ENCODE measurements at places on chromosomes 12 and 14.

DNA sequence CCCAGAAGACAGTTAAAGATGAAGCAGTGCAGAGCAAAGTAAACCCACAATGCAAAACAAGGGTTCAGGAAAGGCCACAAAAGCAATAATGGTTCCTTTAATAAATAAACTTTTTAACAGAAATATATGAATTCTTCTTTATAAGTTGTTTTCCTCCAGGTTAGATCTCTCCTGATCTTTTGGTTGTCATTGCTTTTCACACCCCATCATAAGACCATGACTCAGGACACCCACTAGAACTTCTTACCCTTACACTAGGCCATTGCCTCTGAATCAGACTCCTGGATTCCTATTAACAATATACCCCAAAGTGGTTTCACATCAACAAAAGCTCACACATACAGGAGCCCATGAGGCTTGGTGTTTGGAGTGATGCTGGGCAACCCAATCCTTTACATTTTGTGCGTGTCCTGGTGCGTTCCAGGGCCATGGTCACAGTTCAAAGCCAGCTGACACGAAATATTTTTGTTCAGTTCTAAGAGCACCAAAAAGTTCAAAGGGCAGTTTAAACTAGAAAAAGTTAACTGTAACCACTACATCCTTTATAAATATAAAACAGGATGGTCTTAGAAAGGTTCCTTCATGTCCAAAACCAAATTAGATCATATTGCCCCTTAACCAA lies 187.0 kb downstream of the EPS8 start:
- DNase-seq: no peak

DNA sequence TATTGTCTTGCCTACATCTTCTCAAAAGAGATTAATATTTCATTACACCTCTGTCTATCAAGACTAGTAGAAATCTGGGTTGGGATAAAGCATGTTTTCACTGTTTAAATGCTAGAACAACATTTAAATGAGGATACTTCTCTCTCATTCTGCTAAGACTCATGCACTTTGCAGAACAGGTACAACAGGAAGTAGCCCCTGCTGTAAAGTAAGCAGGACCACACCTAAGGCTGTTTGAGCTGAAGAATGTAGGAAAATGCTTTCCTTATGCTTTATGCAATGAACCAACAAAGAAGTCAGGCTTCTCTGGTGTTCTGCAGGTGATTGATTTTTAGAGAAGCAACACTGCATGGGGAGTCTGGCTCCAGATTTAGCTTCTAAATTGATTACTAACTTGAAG lies 89.4 kb downstream of the PAX9 start:
- DNase-seq: no peak

DNA sequence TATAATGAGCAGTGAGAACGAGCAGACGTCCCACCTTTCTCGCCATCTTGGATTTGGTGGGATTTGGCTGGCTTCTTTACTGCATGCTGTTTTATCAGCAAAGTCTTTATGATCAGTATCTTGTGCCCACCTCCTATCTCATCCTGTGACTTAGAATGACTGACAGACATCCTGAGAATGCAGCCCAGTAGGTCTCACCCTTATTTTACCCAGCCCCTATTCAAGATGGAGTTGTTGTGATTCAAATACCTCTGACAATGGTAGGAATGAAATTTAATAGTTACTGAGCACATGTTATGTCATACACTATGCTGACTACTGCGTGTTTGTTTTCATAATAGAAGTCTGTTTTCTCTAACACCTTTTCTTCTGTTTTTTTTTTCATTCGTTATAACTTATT lies 1.9 kb downstream of the TMTC3 start:
- no peak for DNase-seq

DNA sequence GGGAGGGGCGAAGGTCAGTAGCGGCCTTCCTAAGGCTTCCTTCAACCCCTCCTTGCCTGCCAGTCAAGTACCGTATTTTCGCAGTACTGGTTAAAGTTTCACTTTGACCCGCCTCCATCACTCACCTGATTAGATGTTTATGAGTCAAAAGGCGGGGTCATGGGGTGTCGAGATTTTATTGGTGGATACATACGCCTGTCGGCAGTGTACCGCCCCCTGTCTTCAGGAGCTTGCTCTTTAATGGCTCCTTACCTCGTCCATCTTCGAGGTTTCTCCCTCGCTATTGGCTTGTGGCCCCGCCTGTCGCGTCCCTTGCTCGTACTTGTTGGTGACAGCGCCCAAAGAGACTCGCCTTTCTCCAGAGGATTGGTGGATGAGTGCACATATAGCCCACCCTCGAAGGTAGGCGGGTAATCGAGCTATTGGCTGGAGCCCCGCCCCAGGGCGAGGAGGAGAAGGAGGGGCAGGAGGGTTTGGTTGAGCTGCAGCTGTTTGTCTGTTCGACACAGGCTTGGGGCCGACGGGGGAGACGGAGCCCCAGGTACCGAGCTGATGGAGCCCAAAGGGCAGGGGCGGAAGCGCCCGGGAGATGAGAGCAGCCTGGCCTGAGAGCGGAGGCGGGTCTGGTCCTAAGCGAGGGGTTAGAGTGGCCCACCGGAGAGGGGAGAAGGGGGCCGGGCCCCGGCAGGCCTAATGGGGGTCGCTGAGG lies at the start of gene RAB5B:
TSS of gene RAB5B (plus strand) at position 480 of the 709 bp plus-strand sequence. CDS start 12,883 bp downstream, outside the sequence.
- DNase-seq: peak; percentile 99
